ENCODE measurements at places on chromosomes 1 and 21.

DNA sequence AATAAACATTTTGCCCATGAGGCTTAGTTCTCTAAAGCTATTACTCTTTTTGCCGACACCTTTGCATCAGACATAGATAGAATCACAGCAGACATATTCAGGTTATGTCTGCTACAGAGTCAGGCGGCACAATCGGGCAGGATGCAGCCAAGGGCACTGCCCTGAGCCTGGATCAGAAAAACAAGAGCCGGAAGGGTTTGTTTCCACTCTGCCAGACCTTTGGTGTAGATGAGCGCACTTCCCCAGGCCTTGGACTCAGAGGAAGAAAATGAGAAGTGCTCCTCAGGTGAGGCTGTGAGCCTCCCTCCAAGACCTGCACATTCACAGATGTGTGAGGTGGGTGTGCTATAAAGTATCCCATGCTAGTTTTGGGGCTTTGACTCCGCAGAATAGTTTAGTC lies 43.7 kb downstream of the GNG12 start:
- DNase-seq = no peak

DNA sequence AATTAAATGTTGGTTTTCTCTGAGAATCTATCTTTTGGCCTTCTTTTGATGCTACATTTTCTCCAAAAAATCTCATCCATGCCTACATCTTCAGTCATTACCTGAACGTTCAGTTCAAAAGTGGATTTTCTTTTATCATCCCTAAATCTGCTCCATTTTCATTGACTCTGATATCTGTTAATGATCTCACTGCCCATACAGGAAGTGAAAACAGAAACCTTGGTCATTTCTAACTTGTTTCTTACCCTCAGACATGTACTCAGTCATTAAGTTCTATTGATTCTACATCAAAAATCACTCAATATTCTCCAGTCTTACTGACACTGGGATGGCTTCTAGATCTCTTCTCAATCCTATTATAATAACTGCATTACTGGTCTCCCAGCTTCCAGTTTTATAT lies 22.7 kb downstream of the PRKACB start:
- DNase-seq = no peak

DNA sequence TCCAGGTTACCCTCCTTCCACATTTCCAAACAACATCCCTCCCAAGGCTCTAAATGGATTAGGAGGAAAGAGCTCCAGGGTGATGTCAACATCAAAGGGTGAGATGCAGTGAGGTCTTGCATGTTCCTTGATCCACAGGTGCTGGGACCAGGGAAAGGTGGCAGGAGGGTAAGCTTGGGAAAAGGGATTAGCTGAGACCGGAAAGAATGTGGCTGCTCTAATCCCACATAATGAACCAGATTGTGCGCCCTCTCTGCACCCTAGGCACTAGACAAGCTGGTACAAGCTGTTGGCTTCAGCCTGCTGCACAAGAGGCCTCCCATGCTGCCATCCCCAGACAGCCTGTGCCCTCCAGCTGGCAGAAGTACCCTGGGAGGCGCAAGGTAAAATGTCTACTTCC lies 34.9 kb downstream of the PLXNA2 start:
- DNase-seq = no peak

DNA sequence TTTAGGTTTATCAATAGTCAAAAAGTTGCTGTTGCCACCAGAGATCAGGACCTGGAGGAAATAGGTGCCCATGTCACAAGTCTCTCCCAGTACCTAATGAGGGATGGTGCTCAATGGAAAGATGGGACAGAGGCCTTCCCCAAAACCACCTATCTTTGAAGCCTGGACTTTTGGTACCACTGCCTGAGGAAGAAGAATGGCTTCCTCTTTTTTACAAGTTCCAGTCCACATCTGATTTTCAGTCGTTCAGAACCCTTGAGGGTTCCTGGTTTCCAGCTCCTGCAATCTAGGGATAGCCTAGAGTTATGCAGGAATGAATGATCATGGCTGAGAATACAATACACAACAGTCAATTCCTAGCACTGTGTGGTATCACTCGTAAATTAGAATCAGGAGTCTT lies 5.7 kb downstream of the CATSPERE start:
- DNase-seq = no peak

DNA sequence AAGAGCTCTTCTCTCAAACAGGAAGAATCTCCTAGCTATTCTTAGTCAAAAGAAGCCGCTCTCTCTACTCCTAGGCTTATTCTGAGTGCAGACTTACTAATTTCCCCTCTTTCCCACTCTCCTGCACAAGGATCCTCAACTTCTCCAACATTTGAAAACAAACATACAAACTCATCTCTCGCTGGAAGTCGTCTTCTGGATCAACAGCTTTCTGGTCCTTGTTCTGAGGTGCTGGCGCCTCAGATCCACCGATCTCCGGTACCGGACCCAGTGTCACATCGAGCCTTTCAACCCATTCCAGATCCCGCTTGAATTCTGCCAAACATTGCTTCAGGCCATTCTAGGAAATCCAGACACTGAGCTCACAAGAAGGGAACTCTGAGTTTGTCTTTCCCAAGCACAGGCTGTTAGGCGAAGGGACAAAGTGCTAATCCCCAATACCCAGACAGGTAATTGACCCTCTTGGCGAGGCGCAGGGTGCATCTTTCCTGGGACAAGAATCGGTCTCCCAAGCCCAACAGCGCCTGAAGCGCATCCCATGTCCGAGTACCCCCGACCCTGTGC lies 696 bp downstream of the EBNA1BP2 start:
- DNase-seq = no peak

DNA sequence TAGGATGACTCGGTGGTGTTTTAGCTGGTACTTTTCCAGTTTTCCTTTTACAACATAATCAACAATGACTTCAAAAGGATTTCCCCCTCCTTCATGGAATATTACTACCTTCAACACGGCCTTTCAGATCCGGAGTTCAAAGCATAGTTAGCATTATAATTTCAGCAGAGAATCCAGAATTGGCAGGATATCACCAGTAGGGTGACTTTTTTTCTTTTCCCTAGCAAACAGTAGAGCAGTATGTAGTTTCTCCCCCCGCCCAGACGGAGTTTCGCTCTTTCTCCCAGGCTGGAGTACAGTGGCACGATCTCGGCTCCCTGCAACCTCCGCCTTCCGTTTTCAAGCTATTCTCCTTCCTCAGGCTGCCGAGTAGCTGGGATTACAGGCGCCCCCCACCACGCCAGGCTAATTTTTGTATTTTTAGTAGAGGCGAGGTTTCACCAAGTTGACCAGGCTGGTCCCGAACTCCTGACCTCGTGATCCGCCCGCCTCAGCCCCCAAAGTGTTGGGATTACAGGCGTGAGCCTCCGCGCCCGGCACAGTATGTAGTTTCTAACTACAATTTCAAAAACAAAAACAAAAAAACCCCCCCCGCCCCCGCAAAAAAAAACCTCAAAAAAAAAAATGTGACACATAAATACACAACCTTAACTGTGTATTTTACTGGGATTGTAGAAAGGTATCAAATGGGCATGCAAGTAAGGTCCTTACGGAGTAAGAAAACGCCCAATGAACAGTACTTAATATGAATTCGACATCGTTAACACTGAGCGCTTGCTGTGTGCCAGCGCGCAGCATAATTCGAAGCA lies 1.5 kb upstream of the COX20 start:
- DNase-seq = peak; percentile 70

DNA sequence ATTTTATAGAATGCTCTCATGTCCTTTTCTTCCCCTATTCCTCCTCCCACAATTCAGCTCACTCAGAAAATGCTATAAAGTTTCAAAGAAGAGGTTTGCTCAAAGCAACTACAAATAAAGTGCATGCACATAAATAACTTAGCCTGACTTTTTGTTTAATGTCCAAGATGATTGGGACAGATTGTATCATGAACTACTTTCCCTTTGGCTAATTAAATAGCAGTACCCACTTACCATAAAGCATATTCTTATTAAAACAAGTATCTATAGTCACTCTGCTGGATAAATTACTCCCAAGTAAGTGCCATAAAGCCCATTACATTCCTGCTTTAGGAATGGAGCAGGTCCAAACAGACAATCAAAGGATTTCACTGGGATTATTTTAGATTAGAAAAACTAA lies 576.0 kb downstream of the LMO4 start:
- no peak for DNase-seq

DNA sequence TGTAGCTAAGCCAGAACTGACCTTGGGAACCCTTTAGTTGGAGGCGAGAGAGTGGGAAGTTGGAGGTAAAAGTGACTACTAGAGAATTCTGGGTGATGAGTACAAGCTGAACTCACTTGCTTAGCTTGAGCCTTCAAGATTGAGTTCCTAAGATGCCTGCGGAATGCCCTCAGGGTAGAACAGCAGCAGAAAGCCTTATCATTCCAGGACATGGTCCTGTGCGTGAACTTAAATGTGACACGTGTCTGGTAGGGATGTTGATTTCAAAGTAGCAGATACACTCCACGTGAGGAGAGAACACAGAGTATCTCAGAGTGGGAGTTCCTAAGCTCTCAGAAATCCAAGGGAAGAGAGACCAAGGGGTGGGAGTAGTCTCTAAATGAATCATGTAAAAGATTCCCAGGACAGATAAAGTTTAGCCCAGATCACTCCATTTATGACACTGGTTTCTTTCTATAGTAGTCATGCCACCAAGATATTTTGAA lies 60.1 kb downstream of the KCNK1 start:
- DNase-seq = no peak

GRCh38 chr1:12147201-12147701 lies 19.5 kb upstream of the TNFRSF1B start:
- DNase-seq = no peak

DNA sequence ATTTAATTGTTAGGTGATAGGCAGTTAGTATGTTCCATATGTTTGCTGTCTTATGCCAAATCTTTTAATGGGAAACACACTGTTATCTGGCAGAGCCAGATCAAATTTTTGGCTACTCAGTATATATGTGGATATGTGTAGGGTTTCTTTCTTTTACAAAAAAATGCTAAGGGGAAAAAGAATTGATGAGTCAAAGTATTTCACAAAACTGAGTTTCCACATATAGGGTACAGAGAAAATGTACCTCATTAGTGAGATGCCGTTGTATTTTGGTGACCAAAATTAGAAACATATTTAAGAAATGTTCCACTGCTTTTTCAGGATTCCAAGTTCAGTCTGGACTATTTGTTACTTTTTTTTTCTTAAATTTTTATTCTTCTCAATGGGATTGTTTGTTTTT lies 201.2 kb upstream of the PTGFR start:
- DNase-seq = no peak

Measured in B cell (primary cell).